Progenitor cell of endocrine pancreas (in vitro differentiated cells): ENCODE measurements at places on chromosomes 1 and 21.

GRCh38 chr1:160910170-160910750, 25.3 kb upstream of the ITLN1 start:
- no peak for DNase-seq

- DNase-seq: no peak
Observed at GRCh38 chr1:68811806-68812205, 314.9 kb upstream of the DEPDC1 start.

- DNase-seq: no peak
Observed at GRCh38 chr1:173509797-173510196, 32.7 kb downstream of the PRDX6 start.

- no peak for DNase-seq
Observed at GRCh38 chr1:150176593-150176992, 26.9 kb downstream of the PLEKHO1 start.

- DNase-seq: no peak
Observed at GRCh38 chr1:166974647-166975345, 544 bp downstream of the ILDR2 start.

- no peak for DNase-seq
Observed at GRCh38 chr1:43591181-43591580, 58.8 kb upstream of the KDM4A start.
